Globus pallidus (tissue), 1 donor: ENCODE measurements at places on chromosomes 2 and 18.
A peak's percentile ranks its signal among the peaks of the same experiment; 100 is the strongest.

GRCh38 chr2:186559848-186560247, 30.0 kb upstream of the ITGAV start:
- DNase-seq = no peak

- no peak for DNase-seq
Observed at GRCh38 chr2:240921311-240921994, 15.3 kb downstream of the CROCC2 start.

- no peak for DNase-seq
Observed at GRCh38 chr2:235588750-235589149, 94.9 kb downstream of the AGAP1 start.

DNA sequence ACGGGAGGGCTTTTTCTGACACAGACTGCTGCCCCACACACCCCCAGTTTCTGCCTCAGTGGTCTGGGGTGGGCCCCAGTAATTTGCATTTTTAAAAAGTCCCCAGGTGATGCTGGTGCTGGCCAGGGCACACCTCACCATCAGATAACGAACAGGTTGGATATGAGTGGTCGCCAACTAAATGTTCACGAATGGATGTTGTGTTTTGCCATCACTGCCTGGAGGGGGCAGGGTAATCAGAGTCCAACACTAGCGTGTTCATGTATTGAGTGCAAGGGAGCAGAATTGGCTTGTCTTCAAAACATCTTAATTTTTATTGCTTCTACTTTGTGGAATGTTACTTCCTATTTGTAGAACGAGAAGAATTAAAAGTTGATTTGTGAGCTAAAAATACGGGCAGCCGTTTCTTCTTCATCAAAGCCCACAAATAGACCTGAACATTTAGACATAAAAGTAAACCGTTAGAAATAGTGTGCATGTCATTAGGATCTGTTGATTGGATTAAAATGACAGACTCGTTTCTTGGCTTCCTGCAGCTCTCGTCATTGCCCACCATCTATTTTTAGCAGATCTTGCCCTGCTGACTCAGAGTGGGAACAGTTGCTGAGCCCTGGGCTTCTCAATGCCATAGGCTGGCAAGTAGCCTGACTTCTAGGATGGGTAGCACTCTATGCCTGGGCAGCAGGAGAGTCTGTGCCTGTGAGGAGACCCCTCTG, 45.2 kb downstream of the NCK2 start:
- peak; percentile 58 for DNase-seq

GRCh38 chr2:38665854-38666555, at the start of gene GALM:
Gene GALM, plus strand, starts transcription at chr2:38666114. Its CDS starts 48 bp downstream, at chr2:38666162.
- DNase-seq = peak; percentile 72

GRCh38 chr2:234191819-234192407, 141.4 kb downstream of the SPP2 start:
- DNase-seq = no peak

DNA sequence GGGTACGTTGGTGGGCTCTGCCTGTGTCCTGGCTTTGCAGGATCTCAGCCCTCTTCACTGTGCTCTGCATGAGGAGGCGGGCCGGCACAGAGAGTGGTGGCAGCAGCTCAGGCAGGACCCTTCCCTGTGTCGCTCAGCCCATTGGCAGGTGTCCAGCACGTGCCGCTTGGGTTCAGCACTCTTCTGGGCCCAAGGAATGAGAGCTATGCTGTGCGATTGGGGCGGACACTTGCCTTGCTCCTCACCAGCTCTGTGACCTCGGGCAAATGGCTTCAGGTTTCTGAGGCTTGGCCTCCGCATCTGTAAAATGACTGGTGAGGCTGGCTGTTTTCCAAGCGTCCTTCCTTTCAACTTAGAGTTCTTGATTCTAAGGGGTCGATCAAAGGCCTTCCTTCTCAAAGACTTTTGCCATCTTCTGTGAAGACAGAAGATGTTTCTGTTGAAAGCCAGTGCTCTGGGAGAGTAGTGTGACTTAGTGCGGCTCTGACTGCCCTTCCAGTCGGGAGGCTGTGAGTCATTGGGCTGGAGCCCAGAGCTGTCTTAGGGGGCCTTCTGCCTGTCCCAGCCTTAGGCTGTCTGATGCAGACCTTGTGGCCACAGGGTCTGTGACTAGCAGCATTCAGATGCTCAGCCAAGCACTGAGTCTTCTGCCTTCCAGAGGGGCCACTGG, 35.6 kb downstream of the GLI2 start:
- DNase-seq = no peak

DNA sequence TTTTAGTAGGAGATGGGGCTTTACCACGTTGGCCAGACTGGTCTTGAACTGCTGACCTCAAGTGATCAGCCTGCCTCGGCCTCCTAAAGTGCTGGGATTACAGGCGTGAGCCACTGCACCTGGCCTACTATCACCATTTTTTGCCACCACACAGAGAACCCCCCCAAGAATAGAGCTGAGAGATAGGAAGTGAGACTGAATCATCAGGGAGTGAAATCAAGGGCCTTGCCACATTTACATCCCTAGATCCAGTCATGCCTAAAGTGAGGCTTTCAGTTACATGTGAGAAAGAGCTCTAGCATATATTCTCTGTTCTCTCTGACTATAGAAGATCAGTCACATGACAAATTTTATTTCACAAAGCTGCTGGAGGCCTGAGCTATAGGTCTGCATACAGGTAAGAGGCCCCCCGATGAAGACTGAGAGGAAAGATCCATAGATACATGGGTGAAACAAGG, 28.0 kb upstream of the KCMF1 start:
- no peak for DNase-seq
